ENCODE measurements at places on chromosomes 7 and 10.

GRCh38 chr10:47160967-47161366, 139.0 kb upstream of the GDF10 start:
- DNase-seq = no peak

DNA sequence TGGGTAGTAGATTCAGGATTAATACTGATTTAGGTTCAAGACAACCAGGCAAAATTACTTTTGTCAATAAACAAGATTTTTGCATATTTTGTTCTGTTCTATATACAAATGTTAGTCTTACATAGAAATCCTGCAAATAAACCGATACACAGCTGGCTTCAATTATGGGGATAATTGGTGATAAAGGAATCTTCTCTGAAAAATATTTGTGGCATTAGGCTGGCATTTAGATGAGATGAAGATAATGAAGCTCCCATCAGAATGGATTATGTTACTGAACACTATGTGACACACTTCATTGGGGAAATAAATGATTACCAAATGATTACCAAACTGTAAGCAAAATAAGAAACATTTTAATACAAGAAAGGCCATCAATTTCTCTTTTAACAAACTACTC, 65.8 kb downstream of the NT5C2 start:
- no peak for DNase-seq

DNA sequence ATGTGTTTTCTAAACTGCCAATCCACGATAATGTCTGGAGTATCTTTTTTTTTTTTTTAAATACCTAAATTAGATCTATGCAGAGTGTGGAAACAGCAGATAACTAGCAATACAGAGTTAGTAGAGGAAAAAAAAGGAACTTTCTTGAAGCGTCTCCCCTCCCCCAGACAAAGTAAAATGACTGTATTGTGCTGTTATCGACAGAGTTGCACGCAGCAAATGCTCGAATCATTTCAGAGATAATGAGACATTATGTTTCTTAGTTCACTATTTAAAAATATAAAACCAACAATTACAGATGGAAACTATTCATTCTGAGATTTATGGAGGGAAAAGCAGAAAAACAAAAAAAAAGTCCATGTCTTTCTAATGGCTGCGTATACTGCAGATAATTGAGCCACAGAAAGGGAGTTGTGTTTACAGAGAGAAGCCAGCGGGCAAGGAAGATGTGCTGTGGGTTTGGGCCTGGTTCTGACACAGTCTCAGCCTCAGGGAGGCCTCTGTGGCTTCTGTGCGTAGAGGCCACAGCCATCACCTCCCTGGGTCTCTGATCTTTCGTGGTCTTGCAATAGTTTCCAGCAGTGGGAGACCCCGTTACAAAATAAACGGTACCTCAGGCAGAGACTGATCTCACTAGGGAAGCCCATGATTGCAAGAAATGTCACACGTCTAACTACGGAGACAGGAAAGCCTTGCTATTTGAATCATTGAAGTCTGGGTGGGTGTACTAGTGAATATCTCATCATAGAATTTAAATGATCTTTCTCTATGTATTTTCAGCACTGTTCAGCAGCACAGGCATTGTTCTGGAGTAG, 19.1 kb upstream of the KLF6 start:
- peak; percentile 65 for DNase-seq

- peak; percentile 40 for DNase-seq
Measured at GRCh38 chr10:79292891-79293746, 54.1 kb upstream of the PPIF start.

DNA sequence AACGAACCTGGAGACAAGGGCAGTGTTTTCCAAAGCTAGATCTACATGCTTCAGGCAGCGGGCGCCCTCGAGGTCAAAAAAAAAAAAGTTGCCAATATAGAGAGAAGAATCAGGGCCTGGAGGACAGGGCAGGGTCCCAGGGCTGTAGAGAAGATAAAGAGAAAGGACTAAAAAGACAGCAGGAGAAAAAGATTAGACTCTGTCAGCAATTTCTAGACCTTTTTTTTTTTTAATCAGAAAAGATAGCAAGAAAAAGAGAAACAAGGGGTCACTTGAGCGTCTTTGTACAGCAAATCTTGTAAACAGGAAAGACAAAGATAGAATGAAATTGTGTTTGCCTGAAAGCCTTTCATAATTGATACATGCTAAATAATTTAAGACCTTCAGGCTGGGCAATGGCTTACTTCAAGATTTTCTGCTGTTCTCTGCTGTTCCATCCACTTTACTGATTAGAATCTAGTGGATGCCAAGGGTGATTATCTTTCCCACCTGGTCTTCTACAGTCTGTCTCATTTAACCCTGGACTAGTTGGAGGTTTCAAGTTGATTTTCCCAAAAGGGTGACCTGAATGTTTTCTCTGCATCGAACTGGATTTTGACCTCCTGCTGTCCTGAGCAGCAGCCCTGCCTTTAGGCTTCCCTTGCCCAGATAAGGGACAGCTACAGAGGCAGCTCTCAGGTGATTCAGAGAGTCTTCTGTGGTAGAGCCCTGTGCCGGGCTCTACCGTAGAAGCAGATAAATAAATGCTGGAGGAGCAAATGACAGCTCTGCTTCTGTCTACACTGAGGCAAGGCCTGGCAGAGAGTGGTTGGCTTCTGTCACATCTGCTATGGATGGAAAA, 5.1 kb downstream of the LMOD2 start:
- DNase-seq = no peak

- no peak for DNase-seq
Measured at GRCh38 chr10:80480852-80481251, 26.7 kb downstream of the TSPAN14 start.

DNA sequence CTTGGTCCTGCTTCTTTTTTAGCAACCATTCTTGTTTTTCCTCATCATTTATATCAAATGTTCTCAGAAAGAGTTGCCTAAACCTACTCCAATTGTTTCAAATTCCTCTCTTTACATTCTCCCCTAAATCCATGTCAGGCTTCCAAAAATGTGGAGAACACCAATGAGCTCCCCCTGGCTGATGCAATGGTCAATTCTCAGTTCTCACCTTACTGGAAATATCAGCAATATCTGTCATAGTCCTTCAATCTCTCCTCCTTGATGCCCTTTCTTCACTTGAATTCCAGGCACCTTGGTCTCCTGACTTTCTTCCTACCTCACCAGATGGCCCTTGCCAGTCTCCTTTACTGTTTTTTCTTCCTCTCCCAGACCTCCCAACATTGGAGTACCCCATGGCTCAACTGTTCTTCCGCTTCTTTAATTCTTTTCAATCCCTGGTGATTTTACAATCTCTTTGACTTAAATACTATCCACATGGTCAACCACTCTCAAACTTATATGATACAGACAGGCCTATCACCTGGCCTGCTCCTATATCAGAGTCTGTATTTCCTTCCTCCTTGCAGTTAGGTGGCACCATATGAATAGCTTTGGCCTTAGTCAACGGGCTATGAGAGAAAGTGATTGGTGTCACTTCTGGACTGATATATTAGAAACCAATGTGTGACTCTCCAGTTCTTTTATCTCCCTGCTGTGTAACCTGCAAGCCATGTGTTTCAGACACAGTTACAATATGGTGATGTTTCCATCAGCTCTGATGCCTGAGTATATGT, 47.4 kb upstream of the CAV2 start:
- no peak for DNase-seq

- DNase-seq = no peak
Measured at GRCh38 chr10:86068231-86069054, 298.2 kb downstream of the GRID1 start.

GRCh38 chr7:70733090-70733489, 398.9 kb upstream of the GALNT17 start:
- no peak for DNase-seq

DNA sequence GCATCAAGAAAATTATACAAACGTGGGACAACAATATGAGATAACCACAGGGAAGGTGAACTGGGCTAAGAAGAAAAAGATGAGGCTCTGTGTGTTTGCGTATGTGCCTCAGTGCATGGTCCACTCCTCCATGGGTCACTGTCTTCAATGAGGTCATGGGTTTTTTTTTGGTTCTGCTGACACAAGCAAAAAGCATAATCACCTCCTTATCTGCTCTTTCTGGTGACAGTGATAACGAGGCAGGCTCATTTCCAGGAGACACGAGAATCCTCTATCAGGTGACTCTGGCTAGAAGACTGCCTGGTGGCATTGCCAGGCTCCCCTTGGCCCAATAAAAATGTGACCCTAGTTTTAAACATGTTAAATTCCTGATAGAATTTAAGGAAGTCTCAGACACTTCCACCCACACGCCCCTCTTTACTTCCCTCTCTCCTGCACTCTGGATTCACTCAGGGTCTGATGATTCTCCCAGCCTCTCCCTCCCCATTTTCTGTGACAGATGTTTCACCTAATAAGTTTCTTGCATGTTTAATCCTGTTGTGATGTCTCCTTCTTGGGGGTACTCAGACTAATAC, 35.3 kb upstream of the CDCA7L start:
- DNase-seq = no peak

DNA sequence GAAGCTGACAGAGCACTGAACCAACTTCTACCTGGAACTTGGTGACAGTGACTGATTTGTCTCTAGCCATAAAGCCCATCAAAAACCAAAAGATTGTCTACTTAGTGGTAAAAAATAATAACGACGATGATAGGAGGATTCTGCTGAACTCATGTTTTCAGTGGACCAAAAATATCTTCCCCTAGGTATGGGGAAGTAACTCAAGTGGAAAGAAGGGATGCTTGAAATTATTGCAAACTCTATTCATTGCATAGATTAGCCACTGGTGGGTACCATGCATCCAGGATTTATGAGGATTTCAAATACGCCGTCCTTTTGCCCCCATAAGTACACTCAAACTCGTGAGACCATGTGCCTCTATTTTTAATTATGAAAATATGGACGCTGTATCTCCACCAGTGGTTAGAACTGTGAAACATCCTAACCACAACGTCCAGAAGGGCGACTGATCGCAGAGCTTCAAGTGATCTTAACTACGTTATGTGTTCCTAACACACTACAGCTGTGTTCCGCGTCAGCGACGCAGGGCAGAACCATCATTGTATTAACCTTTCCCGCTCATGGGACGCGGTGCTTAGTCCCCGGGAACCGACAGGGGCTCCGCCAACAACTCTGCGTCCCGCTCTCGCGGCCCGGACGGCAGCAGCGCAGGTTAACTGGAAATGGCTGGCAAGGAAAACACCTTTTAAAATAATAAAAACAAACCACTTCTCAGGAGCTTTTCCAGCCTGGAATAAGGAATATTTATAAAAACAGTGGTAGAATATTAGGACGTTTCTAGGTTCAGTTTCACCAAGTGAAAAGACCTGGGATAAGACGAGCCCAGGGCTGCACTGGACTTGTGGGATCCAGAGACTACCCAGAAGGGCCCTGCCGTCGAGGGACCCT, 776 bp downstream of the PEX1 start:
- DNase-seq = peak; percentile 87

DNA sequence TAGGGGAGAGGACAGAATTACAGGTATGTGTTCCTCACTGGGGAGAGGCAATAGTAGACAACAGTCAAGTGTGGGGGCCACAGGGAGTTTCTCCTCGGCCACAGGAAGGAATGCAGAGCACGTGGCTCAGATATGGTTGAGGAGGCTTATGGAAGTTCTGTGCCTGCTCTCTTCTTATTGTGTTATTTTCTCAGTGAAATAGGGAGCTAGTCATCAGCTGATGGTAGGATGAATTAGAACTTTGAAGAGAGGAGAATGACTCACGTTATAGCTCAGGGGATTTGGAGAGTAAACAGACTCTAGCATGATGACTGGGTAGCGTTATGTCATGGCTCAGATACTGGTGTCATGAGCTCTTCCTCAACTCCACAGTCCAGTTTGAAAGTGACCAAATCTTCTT, 308.3 kb upstream of the IGFBP3 start:
- peak; percentile 86 for DNase-seq

DNA sequence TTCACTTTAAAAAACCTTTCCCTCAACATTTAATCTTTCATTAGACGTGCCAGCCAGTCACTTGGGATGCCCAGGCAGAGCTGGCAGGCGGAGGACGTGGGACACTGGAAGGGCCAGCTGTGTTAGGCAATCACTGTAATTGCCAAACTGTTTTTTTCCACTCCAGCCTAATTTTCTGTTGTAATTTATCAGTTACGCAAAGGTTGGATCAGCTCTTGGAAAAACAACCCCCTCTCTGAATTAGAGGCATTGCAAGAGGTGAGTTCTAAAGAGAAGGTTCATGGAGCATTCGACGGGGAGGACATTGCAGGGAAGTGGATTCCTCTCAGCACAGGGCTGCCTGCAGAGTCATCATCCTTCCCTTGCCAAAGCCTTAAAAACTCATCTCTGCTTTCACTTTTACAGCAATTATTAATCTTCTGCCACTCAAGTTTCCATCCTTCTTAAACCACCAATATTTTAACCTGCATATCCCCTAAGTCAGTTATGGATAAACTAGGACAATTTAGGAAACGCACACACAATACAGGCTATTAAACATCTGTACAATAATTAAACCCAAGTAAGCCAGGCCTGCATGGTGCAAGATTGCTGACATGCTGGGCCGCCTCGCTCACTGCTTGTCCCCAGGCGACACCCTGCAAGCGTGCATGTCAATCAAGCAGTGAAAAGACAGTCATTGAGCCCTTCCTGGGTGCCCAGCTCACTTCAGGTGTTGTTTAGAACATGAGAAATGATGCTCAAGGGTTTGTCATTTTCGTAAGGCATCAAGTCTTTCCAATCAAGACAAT, 272.3 kb upstream of the RNF32 start:
- no peak for DNase-seq

DNA sequence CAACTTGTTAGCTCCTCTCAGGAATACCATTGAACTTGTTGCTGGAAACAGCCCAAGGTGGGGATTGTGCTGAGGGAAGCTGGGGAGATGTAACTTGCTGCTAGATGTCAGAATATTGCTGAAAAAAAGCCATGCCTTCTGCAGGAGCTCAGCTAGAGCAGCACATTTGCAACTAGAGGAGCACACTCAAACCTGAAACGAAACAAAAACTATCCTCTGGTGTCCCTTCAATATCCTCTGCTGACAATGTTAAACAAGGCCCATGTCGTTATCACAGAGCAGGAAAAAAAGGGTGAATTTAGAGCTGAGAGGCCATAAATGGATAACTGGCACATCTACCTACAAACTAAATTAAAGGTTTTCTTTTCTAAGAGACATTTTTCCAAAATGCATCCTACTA, 53.7 kb upstream of the MACC1 start:
- peak; percentile 64 for DNase-seq

DNA sequence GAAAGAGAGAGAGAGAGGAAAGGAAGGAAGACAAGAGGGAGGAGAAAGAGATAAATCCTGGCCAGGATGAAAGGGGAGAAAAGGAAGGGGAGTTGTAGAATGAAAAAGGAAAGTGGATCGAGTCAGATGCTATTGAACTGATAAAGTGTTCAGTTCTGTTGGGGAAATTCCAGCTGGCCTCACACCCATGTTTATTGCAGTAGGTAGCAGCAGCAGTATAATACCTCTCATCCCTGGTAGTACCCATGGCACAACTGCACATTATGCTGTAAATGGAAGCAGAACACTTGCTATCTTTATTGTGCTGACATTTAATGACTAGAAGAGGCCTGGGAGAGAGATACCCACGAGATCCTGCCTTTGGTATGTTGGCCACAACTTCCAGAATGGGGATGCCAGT, 178.1 kb downstream of the EVX1 start:
- no peak for DNase-seq

- peak; percentile 42 for DNase-seq
Measured at GRCh38 chr10:34732926-34733325, 82.2 kb downstream of the PARD3 start.

- peak; percentile 33 for DNase-seq
Measured at GRCh38 chr7:31027161-31027965, 24.7 kb upstream of the ADCYAP1R1 start.
